ENCODE measurements at places on chromosomes 3 and 15.

DNA sequence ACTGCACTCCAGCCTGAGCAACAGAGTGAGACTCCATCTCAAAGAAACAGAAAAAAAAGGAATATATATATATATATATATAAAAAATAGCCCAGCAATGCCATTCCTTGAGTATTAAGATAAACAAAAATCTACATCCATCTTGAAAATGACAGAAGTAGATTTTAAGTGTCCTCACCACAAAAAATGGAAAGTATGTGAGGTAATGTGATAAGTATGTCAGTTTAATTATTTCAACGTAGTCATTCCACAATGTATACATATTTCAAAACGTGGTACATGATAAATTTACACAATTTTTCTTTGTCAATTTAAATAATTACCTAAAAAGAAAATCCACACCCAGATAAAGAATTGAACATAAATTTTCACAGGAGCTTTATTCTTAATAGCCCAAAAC is 54.9 kb downstream of the HCN4 start:
- DNase-seq, result no peak

GRCh38 chr3:167030082-167030725 is 349.9 kb downstream of the ZBBX start:
- no peak for DNase-seq

- DNase-seq, result no peak
Measured at GRCh38 chr3:46406788-46407611, at the start of the genes CCR5AS and CCRL2. Gene CCR5AS, minus strand, starts transcription at chr3:46407066. Gene CCRL2, plus strand, starts transcription at chr3:46407259. Its CDS starts 821 bp downstream, at chr3:46408080.

DNA sequence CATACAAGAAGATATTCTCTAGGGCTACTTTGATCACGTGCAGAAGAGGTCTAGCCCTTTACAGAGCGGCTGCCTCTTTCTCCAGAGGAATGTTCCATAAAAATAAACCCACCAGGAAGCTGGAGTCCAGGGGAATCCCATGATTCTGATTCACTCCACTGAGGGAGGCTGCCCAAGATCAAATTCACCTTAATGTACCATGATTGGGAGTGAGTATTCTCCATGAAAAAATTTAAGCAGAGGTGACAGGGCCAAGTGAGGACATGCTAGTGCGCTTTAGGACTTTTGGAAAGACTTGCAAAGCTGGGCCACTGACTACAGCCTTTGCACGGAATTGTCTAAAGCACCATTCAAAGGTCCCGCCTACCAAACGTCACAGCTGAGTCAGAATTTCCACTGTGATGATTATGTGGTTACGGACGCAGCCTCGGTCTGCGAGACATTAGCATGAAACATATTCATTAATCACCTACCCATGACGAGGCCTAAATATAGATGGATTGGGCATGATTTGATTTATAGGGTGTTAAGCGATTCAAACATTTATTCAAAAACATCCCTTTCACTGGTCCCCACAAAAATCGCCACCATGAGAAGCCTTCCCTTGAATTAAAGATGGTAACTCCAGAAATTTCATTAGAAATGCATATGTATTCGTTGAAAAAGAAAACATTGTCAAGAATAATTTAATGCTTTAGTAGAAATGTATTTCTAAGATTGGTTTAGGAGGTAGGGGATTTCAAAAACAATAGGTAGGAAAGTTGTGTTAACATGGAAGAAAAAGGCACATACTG is 152.6 kb downstream of the GREM1 start:
- no peak for DNase-seq

GRCh38 chr15:68405378-68406250 is 26.3 kb downstream of the ITGA11 start:
- DNase-seq, result no peak

GRCh38 chr15:96500508-96500907 is 170.0 kb downstream of the NR2F2 start:
- no peak for DNase-seq
